ENCODE measurements at places on chromosomes 1 and 21.

GRCh38 chr1:1061682-1062345 is 12.3 kb downstream of the RNF223 start:
- DNase-seq: no peak

- DNase-seq: no peak
These were observed 12.3 kb upstream of the PHC2 start for GRCh38 chr1:33443080-33443704.

- no peak for DNase-seq
These were observed 70.8 kb downstream of the SLC9A1 start for GRCh38 chr1:27084107-27084506.

GRCh38 chr1:12619792-12620487 is 1.9 kb upstream of the DHRS3 start:
- peak; percentile 81 for DNase-seq

DNA sequence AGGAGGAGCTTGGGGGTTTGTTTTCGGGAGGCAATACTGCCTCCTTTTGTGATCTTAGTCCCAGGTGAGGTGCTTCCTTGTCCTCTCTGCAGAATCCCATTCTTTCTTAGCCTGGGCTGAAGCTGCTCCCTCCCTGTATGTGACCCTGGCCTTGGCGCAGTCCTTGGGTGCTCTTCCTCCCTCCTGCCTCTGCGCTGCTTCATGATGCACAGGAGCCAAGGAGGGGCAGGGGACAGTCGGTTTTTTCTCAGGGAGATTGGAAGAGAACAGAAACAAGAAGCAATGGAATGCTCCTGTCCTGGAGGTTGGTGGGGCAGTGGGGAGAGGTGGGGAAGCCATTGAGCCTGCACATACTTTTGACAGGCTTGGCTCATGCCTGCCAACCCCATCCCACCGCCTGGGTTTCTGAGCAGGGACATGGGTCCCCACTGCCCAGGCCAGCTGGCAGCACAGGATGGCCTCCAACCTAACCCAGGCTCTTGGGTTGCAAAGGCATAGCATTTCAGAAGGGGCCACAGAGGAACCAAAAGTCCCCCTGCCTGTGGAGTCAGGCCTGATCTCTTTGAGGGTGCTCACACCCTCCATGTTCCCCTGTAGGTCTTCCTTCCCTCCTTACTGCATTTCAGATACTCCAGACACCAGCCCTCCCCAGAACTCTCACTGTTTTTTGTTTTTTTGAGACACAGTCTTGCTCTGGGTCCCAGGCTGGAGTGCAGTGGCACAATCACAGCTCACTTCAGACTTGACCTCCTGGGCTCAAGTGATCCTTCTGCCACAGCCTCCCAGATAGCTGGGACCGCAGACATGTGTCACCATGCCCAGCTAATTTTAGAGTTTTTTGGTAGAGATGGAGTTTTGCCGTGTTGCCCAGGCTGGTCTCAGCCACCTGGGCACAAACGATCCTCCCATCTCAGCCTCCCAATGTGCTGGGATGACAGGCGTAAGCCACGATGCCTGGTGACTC is 16.1 kb downstream of the IL6R start:
- DNase-seq: no peak

- no peak for DNase-seq
These were observed 738.7 kb downstream of the LTN1 start for GRCh38 chr21:28253961-28254360.

DNA sequence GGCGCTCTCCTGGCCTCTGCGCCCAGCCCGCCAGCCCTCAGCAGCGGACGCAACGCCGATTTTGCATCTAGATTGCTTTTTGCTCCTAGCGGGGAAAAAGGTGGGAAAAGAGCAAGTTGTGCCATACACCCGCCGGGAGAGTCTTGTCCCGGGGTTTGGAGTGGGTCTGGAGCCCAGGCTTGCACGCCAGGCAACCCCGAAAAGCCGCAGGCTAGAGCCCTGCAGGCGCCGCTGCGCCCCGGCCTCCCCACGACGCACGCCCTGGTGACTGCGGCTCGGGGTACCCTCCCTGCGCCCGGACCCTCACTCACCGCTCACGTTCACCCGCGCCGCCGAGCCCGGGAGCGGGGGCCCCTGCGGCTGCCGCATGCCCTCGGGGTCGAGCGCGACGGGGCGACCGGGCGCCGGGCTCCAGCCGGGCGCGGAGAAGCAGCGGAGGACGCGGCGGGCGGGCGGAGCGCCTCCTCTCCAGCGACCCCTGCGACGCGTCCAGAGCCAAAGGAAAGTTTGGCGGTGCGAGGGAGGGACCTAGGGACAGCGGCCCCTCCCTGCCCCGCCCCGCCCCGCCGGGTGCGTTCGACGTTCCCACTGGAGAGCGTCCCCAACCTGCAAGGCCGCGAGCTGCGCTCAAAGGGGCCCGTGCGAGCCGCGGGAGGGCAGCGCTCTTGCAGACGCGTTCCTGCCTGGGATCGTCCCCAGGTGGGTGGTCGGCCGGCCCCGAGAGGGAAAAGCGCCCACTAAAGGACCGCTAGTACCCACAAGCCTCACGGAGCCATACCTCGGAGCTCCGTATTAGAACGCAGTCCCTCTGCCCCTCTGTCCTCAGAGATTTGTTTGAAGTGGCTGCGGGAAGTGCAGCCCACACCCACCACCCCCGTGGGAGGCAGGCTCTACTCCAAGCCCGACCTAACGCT is at the start of gene LPAR3:
Gene LPAR3 (minus strand): TSS at position 502 of the 914 bp plus-strand sequence. CDS start 27,086 bp downstream, outside the sequence.
- peak; percentile 13 for DNase-seq

DNA sequence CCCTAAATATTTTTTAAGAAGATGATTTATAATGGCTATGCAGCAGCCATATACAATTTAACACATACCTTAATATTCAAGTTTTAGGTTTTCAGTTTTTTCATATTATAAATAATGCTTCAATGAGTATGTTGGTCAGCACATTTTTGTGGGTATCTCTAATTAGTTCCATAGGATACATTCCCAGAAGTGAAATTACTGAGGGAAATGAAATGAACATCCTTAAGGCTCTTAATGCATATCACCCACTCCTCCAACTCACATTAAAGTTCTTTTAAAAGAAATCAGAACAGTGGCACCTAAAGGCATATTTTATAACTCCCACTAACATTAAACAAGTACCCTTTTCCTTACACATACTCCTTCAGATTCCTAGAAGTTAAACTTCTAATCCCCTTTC is 56.1 kb downstream of the EYA3 start:
- DNase-seq: no peak

DNA sequence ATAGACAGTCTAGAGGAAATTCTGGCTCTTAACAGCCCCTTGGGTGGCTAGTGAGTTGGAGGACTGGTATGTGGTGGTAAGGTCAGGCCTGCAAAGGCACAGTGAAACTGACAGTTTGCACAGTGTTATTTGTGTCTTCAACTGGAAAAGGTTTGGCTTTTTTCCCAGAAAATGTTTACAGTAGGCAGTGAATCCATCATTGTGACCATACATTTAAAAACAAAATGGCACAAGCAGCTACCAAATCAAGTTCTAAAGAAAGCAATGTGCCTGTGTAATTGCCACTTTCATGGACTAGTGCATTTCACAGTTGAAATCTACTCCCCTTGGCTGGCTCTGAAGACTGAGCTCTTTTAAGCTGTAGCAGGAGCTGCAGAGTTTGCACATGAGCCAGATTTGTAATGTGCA is 24.8 kb downstream of the ATPAF1 start:
- DNase-seq: no peak

- peak; percentile 32 for DNase-seq
These were observed at the start of gene UBE2Q1 for GRCh38 chr1:154557939-154558719. UBE2Q1 (minus strand) TSS chr1:154558662; CDS start chr1:154558553, 109 bp downstream.

- DNase-seq: no peak
These were observed 394.6 kb downstream of the LRRIQ3 start for GRCh38 chr1:73803380-73803779.

Data from CD4-positive, alpha-beta T cell treated with Interleukin-10 for 1 hour (primary cell).